ENCODE measurements at places on chromosomes 7 and 10. TPM values are rescaled to one million over a fixed set of nuclear protein-coding genes. Genes with fewer than 3 reads are reported as not detected.

DNA sequence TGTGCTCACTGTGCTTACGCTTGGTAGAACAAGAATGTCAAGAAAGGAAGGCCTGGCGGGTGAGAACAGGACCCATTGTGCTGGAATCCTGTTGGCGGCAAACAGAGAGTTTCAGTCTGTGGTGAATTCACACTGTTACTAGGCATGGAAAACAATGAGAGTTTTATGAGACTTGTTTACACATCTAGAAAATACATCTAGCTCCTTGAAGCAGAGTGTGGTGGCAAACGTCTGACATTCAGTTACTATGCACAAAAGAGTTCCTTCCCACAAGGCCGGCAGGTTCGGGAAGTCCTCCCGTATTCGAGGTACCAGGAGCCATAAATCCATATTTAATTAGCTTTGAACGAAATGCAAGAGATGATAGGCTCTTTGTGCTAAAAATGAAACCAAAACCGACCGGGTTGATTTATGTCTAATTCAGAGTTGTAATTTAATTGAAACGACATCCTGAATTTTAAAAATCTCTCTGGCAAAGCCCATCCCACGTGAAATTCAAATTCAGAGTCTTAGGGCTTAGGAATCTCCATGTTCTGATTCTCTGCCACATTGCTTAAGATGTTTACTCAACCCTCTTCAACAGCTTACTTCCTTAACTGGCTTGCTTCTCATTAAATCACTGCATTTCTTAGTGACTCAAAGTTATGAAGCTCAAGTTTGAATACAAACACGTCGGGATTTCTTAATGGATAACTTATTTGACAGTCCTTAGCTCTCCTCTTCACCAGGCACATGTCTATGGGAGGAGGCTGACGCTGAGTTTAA is 299.9 kb upstream of the PITRM1 start:
- DNase-seq, result peak; percentile 79

DNA sequence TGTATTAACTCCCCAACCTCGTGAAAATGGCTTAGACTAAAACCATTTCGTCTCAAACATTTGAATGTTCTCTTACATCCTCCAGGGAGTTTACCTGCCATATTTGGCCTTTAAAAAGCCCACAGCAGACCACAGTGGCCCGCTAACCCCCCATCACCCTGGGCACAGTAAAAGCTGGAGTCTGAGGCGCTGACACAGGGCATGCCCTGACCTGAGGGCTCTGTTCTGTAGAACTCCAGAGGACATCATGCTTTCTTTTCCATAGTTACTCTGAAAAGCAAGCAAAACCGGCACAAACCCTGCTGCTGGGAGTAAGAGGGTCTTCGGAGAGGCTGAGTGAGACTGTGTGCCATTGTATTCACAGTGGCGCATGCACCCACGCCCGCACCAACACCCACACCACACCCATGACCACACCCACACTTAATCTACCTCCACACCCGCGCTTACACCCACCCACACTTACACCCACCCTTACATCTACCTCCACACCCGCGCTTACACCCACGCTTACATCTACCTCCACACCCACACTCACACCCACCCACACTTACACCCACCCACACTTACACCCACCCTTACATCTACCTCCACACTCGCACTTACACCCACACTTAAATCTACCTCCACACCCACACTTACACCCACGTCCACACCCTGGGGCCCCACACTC is 32.1 kb downstream of the LRRC27 start:
- no peak for DNase-seq

DNA sequence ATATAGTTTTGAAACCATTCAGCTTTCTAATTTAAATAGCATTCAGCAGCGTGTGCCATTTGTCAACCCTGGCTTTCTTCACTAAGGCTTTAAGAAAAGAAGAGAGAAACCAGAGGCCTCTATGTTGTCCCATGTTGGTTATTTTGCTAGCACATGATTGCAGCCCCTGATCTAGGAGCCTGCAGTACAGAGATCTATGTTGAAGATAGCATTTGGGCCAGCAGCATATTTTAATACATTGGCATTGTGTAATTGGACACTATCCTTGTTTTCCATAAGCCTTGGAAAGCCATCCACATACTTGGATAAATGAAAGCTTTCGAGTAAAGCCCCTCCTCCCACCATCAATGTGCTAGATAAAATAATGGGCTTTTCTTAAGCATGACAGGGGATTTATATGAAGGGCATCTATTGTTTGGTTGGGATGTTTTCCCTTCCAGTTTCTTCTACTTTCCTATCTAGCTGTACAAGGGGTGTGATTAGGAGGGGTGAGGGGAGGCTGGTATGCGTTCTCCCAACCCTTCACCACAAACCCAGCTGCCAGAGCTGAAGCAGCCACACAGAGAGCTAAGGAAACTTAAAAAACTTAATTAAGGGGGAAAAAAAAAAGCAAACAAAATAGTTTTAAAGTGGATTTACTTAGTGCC is 23.1 kb upstream of the SDHAF3 start:
- no peak for DNase-seq

Gene BAMBI
- 4.6 TPM for total RNA-seq

Gene NUDT13
- total RNA-seq, result 2.1 TPM

- no peak for DNase-seq
These were observed 90.7 kb downstream of the CABCOCO1 start for GRCh38 chr10:61753453-61753852.

DNA sequence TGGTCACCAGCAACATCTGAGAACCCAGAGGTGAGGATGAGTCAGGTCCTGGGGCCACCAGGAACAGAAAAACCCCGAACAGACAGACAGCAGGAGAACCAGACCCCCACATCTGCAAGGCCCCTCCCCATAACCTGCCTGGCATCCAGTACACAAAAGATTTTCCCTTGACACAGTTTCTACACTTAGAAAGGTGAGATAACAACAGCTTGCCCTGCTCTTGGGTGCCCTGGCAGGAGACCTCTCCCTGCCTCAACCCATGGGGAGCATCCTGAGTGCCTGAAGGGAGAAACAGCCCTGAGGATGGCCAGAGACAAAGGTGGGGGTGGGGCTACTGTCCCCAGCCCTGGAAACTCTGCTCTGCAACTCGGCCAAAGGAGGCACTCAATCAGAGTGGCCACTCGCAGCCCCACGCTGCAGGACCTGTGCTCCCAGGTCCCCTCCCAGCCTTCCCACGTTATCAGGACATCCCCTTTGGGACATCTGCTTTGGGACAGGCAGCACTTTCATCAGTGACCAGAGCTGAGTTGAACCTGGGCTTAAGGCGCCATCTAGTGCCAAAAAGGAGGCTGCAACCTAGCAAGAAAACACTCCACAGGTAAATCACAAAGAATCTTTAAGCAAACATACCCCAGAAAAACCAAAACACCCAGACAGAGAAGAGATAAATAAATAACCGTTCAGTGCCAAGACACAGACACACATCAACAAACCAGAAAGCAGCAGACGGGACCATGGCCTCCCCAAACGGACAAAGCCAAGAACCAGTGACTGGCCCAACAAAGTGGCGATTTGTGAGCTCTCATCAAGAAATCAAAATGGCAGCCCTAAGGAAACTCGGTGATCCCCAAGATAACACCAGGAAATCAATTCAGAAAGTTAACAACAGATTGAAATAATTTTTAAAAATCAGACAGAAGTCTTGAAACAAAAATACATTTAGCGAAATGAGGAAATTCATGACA is 233.7 kb downstream of the PTPRN2 start:
- DNase-seq, result no peak

GRCh38 chr7:79452032-79452494 is 1.4 kb downstream of the MAGI2 start:
- DNase-seq, result peak; percentile 73

DNA sequence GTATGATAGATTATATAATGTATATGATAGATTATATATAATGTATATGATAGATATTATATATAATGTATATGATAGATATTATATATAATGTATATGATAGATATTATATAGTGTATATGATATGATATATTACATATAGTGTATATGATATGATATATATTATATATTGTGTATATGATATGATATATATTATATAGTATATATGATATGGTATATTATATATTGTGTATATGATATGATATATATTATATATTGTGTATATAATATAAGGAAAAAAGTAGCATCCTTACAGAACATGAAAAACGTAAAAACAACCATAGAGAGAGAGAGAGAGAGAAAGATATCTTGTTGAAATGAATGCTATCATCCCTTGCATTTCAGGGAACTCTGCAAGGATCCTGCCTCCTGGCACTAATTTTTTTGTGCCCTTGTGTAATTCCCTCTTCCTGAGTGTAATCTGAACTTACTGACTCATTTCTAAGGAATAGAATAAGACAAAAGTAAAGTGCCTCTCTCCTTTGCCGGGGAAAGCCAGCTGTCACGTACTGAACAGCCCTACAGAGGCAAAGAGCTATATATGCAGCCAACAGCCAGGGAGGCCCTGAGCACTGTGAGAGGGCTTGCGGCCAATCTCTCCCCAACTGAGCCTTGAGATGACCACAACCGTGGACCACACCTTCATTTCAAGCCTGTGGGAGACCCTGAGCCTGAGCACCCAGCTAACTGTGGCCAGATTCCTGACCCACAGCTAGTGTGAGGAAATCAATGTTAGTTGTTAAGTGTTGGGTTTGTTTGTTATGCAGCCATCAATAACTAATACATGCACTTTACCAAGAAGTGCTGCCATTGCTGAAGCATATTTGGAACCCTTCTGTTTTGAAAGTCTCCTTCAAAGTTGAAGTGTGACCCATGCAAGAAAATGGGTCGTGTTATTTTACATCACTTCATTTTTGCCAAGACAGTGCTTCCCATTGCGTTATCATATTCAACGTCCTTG is 61.1 kb upstream of the EZH2 start:
- peak; percentile 72 for DNase-seq

- peak; percentile 35 for DNase-seq
These were observed 1.0 kb upstream of the PLXDC2 start for GRCh38 chr10:19815036-19815730.

DNA sequence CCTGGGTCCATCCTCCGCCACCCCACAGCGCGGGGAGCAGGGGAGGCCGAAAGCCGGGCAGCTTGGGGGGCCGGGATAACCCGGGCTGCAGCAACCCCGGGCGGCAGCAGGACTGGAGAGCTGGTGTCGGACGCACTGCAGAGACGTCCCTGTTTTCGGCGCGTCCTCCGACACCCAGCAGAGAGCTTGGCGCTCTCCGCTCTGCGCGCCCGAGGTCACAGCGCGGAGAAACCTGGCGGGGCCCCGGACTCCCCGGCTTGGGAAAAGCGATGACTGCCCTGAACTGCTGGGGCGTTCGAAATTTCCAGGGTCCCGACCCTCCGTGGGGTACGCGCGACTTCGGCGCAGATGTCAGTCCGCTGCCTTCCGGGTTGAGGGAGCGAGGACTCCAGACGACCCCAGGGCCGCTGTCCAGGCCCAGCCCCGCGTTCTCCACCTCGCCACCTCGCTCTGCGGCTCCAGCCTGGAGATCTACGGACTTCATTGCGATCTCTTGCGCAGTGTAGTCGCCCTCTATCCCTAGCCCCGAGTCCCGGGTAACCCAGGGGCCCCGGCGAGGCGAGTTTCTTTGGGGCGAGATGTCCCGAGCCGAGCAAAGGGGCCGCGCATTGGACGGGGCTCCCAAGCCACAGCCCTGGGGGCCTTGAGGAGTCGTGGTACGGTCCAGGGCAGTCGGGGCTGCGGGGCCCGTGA is 617 bp upstream of the FOXI2 start:
- no peak for DNase-seq

DNA sequence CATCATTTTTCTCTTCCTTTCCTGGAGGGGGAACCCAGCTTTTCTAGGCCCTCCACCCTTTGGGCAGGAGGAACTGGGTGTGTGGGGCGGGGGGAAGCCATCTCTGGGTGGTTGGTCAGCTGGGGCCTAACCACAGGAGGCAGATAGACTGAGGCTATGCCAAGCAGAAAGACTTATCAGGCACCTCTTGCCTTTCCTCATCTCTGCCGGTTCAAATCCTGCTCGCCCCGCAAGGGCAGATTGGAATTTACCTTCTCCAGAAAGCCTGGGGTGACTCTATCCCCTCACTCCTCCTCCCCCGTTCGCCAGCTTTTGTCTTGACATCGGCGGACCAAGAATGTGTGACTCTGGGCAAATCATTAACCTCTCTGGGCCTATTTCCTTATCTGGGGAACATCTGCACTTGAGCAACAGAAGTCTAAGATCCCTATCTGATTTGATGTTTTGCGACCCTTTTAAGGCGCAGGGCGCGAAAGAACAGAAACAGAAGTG is 584 bp upstream of the GARS1 start:
- peak; percentile 42 for DNase-seq

DNA sequence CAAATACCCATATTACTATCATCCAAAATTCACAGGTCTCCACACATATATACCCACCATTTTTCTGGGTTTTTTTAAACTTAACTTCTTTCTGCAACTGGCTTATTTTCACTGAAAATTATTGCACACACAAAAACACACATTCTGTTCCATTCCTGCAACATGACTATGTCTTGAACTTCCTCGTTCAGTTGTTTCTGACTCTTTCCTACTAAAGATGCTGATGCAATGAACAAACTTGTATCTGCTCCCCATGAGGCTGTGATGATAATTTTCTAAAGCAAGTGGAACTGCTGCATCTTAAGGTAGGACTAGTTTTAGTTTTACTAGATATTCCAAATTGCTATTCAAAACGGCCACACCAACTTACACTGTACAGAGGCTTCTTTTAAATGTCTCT is 77.7 kb downstream of the OSBPL3 start:
- DNase-seq, result no peak

DNA sequence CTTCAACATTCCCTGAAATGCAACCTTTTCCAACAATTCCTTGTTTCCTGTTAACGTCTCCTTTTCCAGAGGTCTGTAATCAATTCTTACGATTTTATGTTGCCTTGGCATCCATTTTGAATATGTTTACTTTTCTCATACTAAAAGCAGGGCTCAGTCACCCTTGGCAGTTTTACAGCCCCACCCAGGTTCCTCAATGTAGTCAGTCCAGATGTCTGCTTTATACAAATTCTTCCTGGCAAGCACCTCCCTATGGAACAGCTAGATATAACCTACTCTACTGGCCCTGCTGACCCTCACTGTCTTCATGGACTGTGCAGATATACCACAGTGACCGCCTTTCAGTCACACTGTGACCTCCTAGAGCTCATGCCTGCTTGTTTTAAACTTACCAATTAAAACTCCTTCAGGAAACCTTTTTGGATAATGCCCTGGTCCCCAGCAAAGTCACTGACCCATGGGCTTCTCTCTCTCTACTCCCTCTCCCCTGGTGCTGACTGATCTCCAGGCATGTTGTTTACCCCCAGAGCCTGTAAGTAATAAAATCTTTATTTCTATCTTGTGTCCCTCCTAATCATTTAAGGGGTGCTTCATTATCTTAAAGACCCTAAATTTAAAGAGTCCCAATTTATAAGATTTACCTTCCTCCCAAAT is 147.1 kb upstream of the STEAP1 start:
- no peak for DNase-seq

- DNase-seq, result no peak
These were observed 24.7 kb upstream of the TSPAN13 start for GRCh38 chr7:16728811-16729210.

DNA sequence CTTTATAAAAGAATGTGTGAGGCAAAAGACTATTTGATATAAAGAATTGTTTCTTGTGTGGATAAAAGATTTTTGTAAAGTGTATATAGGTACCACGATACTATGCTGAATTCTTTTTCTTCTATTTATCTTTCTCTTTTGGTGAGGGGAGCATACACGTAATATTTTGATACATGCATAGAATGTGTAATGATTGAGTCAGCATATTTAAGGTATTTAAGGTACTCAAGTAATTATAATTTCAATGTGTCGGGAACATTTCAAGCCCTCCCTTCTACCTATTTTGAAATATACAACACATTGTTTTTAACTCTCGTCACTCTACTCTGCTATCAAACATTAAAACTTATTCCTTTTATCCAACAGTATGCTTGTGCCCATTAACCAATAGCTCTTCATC is 1221.6 kb upstream of the PHF14 start:
- no peak for DNase-seq

Gene SLC26A5
- total RNA-seq, result not detected

- no peak for DNase-seq
These were observed 133.9 kb downstream of the PCDH15 start for GRCh38 chr10:54667136-54667535.

Measured in fibroblast of lung (primary cell).